HCT116 (cell line): ENCODE measurements at places on chromosomes 2 and 18. TPM values are rescaled to one million over a fixed set of nuclear protein-coding genes. Genes with fewer than 3 reads are reported as not detected.

GRCh38 chr2:177058747-177059146 is 153.8 kb upstream of the HNRNPA3 start:
- no peak for DNase-seq

Gene SNX17
- 90.5 TPM for total RNA-seq

DNA sequence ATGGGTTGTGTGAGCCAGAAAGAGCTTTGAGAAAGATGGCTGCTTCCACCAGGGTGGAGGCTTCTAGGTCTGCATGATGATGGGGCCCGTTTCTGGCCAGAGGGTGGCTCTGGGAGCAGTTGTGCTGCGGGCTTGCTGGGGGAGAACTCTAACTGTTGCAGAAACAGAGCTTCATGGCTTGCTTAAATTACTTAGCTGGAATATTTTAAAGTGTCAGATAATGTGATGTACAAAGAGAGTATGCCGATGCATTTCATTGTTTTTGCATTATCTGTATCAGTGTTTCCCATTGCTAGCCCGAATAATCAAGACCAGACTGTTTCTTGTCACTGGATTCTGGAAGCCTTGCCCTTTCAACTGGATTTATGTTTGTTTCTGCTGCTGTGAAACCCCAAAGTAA is 6.3 kb upstream of the DRC1 start:
- no peak for DNase-seq

DNA sequence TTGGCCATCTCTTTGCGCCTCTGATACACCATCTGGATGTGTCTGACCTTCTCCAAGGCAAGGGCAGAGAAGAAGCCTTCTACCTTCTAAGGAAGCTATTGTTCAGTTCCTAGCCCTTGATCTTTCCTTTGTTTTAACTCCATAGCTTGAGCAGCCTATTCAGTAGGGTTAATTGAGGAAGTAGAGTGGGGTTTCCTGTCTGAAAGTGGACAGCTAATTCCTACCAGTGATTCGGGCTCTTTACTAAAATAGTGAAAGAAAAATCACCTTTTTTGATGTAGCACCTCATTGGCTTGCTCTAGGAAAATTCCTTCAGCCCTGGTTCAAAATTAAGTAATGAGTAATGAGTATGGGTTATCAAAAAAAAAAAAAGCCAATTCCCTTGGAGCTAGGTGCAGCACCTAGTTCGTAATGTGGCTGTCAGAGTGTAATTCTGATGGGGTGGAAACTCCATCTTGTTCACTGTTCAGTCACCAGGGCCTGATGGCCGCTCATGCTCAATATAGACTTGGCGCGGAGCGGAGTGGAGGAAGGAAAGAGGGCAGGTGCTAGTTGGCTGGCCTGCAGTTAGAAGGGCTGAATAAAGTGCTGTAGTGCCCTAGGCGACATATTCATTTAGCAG is 2.9 kb upstream of the MGAT5 start:
- DNase-seq = no peak

DNA sequence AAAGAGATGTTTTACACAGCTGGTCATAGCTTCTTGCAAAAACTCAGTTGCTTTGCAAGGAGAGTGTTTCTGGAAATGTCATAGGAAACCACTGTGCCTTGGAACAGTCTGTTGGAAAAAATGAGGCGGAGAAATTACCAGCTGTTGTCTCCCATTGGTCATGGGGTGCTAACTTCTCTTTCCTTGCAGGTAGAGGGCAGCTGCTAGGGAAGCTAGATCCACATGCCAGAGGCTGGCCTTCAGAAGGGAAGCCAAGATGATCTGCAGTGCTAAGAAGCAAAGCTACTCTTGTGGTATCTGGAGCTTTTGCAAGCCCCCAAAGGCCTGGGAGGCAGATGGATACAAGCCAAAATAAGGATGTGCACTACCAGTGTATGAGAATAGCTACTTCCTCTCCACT is 34.8 kb upstream of the LAMA1 start:
- no peak for DNase-seq

- no peak for DNase-seq
These were observed 366.9 kb downstream of the NYAP2 start for GRCh38 chr2:225766431-225766830.

GRCh38 chr2:119823734-119824334 is 64.1 kb downstream of the PTPN4 start:
- no peak for DNase-seq

Gene TMEM247
- not detected for total RNA-seq

DNA sequence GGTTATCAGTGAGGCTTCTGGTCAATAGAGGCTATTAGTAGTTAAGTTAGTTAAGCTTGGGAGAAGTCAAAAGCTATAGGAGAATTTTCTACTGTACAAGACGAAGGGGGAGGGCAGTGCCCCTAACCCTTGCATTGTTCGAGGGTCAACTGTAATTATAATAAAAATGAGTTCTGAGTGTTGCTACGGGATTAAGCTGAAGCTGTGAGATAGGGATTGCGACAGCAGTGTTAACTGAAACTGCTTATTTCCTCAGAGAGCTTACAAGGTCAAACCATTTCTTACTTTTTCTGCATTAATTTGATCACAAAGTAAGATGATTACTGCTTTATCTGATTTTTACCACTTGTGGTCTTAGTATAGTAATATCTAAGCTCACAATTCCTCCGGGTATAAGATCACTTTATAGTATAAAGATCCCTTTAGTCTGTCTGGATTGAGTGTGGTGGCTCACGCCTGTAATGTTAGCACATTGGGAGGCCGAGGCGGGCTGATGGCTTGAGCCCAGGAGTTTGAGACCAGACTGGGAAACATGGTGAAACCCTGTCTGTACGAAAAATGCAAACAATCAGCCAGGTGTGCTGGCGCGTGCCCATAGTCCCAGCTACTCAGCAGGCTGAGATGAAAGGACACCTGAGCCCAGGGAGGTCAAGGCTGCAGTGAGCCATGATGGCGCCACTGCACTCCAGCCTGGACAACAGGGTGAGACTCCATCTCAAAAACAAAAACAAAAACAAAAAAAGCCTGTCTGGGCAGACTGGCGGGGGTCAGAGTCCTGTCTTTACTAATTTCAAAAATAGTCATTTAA is 119.5 kb upstream of the TLK1 start:
- no peak for DNase-seq

Gene ZNF396
- 1.3 TPM for total RNA-seq

Gene UGT1A10
- total RNA-seq = not detected

Gene ALK
- not detected for total RNA-seq

DNA sequence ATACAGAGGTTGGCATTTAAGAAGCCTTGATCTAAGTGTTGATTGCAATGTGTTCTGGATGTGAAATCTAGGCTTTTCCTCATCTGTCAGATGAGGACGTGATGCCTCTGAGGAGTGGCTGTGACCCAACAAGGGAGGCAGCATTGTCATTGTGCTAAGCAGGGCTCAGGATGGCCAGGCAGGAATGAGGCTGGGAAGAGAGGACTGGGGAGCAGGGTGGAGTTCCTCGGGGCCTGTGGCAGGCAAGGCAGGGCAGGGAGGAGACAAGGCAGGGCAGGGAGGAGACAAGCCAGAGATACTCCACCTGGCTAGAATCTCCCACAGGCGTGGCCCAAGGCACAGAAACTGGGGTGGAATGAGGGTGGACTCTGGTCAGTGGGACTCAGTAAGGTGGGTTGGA is 116.6 kb downstream of the RPIA start:
- no peak for DNase-seq

DNA sequence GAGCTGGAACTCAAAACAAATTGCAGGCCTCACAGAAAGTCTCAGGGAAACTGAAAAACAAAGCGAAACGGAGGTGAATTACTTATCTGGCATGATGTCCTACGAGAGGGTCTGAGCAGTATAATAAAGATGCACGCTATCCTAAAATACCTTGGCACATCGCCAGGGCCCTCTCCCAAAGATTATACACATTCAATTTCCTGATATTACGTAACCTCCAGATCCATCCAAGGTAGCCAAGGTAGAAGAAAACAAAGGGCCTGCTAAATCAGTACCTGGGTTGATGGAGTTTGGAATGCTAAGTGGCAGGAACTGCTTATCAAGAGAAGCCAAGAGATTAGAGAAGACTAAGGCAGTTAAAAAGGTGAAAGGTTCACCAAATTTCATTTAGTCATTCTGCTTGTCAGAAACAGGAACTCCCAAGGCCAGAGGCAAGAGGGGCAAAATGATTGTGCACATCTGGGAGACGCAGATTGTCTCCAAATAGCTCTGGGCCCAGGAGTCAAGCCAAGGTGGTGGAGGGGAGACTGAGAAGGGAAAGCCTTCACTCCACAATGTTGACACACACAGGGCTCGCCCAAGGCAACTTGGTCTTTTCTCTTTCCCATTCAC is 236.8 kb upstream of the ATP5MC3 start:
- no peak for DNase-seq

- no peak for DNase-seq
These were observed 220.8 kb downstream of the ALK start for GRCh38 chr2:29700560-29700959.

DNA sequence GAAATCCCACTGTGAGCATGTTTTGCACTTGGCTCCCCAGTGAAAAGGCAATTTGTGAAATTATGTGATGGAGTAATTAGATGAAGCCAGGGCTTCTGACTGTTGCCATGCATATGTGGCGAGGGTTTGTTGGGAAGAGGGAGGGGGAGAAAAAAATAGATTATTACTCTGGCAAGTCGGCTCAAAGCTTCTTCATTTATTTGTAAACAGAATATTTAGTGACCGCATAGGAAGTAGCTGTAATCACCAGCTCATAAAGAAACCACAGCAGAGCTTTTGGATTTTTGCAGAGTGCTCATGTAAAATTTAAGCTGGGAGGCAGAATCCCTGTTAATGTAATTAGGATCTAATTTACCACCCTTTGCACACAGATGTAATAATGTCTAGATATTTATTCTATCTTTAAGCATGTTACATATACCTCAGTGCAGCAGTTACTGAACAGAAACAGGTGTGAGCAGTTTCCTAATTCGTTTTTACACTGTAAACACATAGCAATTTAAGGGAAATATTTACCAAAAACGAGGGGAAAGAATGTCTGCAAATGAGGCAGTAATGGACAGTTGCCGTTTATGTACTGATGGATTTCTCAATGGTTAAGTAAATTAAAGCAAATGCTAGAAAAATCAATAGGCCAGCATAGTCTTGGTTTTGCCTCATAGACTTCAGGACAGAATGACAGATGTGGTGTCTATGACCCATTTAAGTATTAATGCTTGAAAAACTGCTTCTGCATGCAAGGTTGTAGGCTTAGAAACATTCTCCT is 87.9 kb downstream of the MEIS1 start:
- no peak for DNase-seq

DNA sequence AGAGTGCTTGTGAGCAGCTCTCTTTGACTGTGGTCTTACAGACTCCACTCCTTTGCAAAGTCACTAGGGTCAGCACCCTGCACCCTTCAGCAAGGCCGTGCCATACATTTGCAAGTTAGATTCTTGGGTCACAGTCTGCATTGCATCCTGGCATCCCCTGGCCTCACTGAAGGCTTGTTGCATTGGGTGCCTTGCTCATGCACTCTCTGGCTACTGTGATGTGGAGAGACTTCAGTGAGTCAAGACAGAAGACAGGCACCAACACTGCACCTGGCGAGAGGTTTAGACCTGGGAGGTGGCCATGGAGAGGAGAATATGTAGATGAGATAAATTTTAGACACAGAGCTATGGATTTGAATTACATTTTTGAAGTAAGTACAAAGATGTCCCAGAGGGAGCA is 146.4 kb upstream of the COPS8 start:
- no peak for DNase-seq

GRCh38 chr2:524442-524841 is 152.8 kb downstream of the TMEM18 start:
- no peak for DNase-seq

Gene WDCP
- total RNA-seq = 19.9 TPM

DNA sequence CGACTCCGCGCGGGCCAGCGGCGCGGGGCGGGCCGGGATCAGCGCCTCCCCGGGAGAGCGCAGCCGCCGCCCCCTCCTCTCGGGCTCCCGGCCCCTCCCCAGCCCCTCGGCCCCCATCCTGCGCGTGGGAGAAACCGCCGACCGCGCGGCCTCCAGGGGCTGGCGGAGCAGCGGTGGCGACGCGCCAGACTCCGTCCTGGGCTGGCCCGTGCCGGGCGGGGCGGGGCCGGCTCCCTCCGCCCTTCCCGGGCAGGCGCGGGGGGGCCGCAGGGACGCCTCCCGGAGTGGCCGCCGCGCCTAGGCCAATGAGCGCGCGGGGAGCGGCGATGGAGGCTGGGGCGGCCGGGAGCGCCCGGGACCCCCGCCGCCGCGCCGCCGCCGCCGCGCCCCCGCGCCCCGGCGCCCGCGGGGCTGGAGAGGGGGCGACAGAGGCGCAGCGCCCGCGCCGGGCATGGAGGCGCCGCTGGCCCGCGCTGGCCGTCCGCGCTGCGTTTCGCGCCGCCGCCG is 49.1 kb downstream of the KCNIP3 start:
- no peak for DNase-seq

Gene ADAM23
- total RNA-seq = 0.10 TPM

GRCh38 chr18:79944746-79945117 is 6.7 kb downstream of the SLC66A2 start:
- DNase-seq = no peak

Gene COLEC12
- not detected for total RNA-seq

GRCh38 chr2:38045811-38046210 is 30.1 kb downstream of the CYP1B1 start:
- no peak for DNase-seq

GRCh38 chr2:3210257-3210656 is 167.4 kb downstream of the EIPR1 start:
- no peak for DNase-seq

DNA sequence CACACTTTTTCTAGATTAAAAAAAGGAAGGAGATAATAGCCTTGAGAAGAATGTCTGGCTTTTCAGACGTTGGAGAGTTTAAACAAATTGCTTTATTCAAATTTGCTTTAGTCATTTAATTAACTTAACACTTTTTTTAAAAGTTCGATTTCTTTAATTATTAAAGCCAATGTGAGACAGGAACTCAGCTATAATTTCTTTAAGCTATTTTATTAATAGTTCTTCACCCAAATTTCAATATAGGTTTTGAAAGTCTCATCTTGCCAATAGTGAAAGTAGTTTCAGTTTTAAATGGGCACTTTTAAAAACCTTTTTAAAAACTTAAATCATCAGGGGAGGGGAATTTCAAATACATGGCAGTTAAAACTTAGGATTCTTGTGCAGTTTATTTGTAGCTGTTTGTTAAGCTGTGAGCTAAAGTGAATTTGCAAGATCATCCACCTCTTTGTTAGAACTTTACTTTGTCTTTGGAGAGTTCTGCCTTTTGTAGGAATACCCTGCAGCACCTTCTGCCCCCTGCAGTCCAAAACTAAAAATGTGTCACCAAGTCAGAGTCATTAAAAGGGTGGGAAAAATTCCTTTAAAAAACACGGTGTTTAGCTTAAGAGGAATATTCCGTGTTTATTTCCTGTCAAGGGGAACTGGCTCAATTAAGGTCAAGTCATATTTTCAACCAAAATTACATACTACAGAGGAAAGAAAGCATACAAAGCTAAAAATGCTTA is 4.6 kb downstream of the TGIF1 start:
- no peak for DNase-seq

Gene STPG4
- 10.6 TPM for total RNA-seq

Gene PAX8
- total RNA-seq = 4.4 TPM

- no peak for DNase-seq
These were observed 117.7 kb upstream of the SMIM21 start for GRCh38 chr18:75545189-75545588.

Gene LRRC30
- not detected for total RNA-seq
